ENCODE measurements at places on chromosomes 1 and 21.
A peak's percentile ranks its signal among the peaks of the same experiment; 100 is the strongest.

GRCh38 chr1:109959974-109960744 lies 24.4 kb upstream of the AHCYL1 start:
- no peak for DNase-seq

- DNase-seq: no peak
Measured at GRCh38 chr1:218930472-218931241, 243.0 kb upstream of the LYPLAL1 start.

DNA sequence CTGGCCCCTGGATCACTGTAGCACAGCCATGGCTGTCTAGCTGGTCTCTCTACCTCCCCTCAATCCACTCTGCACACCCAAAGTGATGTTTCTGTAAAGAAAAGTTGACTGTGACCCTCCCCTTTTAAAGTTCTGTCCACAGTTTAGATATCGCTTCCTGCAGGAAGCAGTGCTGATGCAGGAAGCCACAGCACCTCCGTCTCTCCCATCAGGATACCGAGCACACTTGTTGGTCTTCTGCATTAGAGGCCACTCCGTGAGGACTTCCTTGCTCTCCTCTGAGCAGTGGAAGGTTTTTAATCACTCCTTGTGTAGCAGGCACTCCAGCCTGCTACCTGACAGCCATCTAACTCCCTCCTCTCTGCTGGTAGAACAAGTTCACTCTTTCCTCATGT lies 69.5 kb downstream of the GADD45A start:
- no peak for DNase-seq

DNA sequence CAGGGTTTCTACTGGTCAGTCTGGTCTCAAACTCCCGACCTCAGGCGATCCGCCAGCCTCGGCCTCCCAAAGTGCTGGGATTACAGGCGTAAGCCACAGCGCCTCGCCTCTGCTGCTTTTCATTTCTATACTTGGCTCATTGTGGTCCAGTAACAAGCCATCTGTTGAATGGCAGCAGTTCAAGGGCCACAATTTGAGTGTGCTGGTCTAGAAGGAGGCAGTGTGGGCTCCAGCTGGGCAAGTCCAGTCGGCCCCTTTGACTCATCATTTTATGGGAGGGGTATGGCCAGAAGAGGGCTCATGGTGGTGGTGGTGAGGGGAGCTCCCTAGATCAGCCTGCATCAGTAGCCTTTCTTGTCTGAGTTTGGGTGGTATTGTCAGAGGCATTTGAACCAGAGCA lies 33.2 kb downstream of the ATP8B2 start:
- DNase-seq: no peak

GRCh38 chr1:86498281-86498680 lies 29.6 kb downstream of the CLCA1 start:
- no peak for DNase-seq

- DNase-seq: peak; percentile 53
Measured at GRCh38 chr1:6014130-6014999, 22.1 kb upstream of the NPHP4 start.

DNA sequence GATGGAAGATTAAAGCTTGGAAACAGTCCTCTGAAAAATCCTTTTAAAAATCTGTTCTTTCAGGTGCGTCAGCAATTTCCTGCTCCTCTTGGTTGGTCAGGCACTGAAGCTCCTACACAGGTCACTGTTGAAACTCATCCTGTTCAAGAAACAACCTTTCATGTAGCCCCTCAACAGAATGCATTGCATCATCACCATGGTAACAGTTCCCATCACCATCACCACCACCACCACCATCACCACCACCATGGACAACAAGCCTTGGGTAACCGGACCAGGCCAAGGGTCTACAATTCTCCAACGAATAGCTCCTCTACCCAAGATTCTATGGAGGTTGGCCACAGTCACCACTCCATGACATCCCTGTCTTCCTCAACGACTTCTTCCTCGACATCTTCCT lies 145.3 kb downstream of the DYRK1A start:
- DNase-seq: no peak

GRCh38 chr1:32748348-32748747 lies 45.8 kb upstream of the SYNC start:
- DNase-seq: no peak

DNA sequence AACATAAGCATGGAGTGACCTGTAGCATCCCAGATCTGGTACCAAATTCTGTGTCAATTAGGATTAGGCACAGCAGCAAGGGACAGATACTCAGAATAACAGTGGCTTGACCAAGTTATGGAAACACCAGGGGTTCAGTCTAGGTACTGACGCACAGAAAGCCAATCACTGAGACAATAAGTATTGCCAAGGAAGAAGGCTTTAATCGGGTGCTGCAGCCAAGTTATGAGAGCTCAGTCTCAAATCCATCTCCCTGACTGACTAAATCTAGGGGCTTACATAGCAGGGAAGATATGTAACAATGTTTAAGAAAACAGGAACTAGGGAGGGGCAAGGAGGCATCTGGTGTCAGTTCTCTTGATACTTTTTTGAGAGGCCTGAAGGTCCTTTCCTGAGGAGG lies 39.6 kb upstream of the CTBS start:
- no peak for DNase-seq

GRCh38 chr1:180169640-180170195 lies 15.0 kb downstream of the QSOX1 start:
- DNase-seq: no peak

- no peak for DNase-seq
Measured at GRCh38 chr1:71490432-71490831, 409.6 kb upstream of the ZRANB2 start.

- DNase-seq: no peak
Measured at GRCh38 chr1:197553281-197553680, 222.0 kb downstream of the DENND1B start.

DNA sequence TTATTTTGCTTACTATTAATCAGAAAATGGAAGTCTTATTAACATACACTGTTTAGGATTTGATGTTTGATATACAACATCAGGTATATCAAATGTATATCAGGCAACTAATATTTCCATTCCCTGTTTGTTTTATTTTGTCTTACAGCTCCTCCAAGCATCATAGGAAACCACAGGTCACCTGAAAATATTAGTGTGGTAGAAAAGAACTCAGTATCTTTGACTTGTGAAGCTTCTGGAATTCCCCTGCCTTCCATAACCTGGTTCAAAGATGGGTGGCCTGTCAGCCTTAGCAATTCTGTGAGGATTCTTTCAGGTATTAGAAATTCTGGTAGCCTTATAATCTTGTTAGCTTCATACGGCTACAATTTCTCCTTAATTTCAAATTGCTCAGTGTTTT lies 318.0 kb downstream of the TPR start:
- no peak for DNase-seq

DNA sequence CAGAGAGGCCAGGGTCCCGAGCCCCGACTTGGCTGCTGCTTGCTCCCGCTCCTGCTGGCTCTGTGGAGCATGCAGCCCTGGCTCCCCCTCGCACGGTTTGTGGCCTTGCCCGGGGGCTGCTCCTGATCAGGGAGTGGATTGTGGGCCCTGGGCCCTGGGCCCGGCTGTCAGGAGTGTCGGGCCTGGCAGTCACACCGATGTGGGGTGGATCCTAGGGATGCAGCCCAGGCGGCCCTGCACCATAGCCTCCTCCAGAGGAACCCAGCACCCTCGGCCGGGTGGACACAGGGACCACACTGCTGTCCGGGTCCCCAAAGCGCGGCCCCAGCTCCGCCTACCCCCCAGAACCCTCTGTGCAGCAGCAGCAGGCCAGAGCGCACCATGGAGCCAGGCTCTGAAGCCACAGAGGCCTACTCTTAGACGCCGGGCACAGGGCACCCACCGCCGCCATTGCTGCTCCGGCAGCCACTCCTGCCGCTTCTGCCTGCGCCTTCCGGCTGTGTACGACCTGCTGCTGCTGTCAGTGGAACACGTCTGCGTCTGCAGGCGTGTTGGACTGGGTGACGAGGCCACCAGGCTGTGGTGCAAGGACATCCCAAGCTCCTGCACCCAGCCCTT lies 9.4 kb downstream of the SLX9 start:
- DNase-seq: no peak

DNA sequence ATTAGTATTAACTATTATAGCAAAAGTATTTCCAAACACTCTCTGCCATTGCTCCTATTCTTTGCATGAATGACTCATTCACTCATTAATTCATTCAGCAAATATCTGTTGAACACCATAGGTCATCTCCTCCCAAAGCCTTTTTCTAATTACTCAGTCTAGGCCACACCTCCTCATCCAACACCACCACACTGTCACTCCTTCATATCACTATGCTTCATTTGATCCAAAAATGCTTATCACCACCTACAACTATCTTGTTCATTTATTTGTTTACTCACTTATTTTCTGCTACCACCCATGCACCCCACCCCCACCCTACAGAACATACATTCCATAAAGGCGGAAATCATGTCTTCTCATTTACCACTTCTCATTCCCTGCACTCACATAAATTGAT lies 94.4 kb upstream of the TNFSF4 start:
- no peak for DNase-seq

DNA sequence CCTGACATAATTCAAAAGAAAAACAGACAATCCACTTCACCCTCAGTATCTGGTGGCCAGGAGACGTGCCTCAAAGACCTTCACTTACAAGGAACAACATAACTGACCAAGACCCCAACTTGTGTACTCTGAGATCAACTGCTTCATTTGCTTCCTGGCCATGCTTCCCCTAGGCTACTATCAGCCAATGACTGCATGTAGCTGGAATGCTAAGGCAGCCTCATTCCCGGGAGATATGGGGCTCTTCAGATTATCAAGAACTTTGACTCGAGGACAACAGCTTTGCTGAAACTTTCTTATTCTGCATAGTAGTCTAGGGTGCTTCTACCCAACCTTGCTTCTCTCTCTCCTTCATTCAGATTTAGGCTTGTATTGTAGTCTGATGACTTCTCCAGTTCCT lies 11.7 kb upstream of the UCK2 start:
- no peak for DNase-seq

GRCh38 chr1:226658546-226659125 lies 80.4 kb downstream of the ITPKB start:
- no peak for DNase-seq

- peak; percentile 89 for DNase-seq
Measured at GRCh38 chr1:43329995-43330751, 7.4 kb upstream of the MPL start.

- DNase-seq: peak; percentile 16
Measured at GRCh38 chr1:244861683-244862082, 2.7 kb downstream of the HNRNPU start.

DNA sequence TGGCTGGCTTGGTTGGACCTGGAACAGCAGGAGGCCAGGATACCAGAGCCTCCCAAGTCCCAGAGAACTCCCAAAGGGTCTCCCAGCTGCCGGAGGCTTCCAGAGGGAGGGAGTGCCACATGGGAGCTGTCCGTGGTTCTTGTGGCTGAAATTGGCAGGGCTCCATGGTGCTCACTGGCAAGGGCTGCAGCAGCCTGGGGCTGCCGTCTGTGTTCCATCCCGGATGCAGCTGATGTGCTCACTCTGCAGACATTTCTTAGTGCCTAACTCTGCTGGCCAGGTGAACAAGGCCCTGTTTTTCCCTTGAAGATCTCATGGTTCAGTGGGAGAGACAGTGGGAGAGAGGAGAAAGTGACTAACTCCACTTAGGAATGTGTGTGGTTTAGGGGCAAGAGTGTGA lies 261.1 kb downstream of the CAMTA1 start:
- no peak for DNase-seq
